ENCODE measurements at places on chromosomes 7 and 10. TPM values are rescaled to one million over a fixed set of nuclear protein-coding genes. Genes with fewer than 3 reads are reported as not detected.

The UNCX gene
- total RNA-seq: not detected

DNA sequence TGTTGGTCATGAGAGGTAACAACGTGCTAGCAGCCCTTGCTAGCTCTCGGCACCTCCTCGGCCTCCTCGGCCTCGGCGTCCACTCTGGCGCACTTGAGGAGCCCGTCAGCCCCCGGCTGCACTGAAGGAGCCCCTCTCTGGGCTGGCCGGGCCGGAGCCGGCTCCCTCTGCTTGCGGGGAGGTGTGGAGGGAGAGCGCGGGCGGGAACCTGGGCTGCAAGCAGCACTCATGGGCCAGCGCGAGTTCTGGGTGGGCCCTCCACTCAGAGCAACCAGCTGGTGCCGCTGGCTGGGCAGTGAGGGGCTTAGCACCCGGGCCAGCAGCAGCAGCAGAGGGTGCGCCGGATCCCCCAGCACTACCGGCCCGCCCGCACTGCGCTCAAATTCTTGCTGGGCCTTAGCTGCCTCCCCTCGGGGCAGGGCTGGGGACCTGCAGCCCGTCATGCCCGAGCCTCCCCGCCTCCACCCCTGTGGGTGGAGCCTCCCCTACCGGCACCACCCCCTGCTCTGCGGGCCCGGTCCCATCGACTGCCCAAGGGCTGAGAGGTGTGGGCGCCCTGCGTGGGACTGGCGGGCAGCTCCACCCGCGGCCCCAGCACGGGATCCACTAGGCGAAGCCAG, 96.1 kb downstream of the PAXIP1 start:
- DNase-seq: no peak

DNA sequence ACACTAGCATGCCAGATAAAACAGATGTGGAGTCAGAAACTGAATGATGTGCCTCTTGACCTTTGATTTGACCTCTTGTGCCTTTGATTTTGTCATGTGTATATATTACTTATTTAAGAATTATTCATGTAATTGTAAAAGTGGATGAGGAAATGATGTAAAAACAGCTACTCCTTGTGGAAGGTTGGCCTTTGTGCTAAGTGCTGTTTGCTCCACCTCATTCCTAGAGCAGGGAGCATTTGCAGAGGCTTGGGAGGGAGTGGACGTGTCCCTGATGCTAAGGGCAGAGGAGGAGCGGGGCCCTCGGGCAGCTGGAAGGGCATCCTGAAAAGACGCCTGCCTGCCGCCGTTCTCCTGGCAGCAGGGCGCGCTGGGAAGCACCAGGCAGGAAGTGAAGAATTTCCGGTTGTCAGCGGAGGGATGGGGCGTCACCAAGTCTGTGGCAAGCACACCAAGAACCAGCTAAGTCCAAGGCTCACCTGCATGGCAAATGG, 197.6 kb upstream of the ZNF32 start:
- no peak for DNase-seq

DNA sequence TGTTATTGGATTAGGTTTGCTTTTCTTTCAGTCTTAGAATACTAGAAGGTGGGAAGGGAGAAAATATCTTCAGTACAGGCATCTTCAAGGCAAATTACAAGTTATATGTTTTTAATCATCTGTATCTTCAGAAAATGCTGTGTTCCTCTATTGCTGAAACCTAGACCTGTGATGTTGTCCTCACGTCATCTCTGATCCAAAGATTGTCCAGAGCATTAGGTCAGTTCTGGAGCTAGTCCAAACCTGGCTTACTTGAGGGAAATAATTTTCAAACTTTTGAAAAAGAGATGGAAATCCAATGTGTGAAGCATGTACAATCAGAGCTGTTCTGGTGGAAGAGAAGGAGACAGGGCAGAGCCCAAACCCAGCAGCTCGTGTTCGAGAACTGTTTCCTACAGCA, 217.3 kb downstream of the ZEB1 start:
- DNase-seq: no peak

The ZP3 gene
- 2.8 TPM for total RNA-seq

The HTRA1 gene
- not detected for total RNA-seq

The CAMK1D gene
- 21.9 TPM for total RNA-seq

DNA sequence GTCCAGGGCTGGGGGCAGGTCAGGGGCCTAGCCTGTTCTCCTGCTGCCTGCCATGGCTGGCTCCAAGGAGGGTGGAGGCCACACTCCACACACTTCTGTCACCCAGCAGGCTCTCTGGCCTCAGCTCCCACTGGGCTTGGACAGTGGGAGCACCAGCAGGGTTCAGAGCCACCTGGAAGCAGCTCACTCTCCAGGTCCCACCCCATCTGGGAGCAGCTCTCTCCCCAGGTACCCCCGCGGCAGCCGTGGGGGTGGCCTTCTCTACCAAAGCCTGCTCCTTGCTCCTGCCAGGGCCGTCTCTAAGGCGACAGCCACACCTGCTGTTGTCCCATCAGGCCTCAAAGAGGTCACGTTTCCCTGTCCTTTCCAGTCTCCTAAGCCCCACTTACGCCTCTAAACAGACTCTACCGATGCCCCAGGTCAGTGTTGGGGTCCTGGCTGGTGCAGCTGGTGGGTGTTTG, 142.5 kb upstream of the RET start:
- no peak for DNase-seq

DNA sequence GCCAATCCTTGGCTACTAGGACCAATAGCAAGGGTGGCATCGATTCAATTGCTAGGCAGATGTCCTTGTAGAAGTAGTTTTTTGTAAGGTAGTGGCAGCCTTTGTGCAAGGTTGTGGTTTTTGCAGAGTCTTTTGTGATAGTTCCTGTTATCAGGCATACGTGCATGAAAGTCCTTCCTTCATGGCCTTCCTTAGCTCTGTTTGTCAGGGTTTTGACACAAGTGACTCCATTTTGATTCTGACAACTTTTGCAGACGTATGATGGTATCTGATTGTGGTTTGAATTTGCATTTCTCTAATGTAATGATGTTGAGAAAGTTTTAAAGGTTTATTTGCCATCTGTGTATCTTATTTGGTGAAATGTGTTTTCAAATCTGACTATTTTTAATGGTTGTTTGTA, 71.8 kb upstream of the SYPL1 start:
- no peak for DNase-seq

- no peak for DNase-seq
These were observed 50.3 kb downstream of the FAM53B start for GRCh38 chr10:124693801-124694416.
